ENCODE measurements at places on chromosomes 2 and 18. TPM values are rescaled to one million over a fixed set of nuclear protein-coding genes. Genes with fewer than 3 reads are reported as not detected.

DNA sequence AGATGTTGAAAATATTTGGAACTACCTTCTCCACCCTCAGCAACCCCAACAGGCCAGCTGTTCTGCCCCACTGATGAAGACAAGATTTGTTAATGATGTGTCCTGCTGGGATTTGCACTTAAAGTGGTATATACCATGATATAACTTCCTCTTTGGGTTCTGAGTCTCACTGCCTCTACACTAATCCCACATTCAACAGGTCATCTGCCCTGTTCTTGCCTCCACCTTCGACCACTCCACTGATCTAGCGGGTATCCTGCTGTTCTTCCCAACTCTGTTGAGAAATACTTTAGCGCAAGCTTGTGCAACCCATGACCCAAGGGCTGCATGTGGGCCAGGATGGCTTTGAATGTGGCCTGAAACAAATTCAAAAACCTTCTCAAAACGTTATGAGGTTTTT is 72.7 kb downstream of the LRP1B start:
- H3K36me3 ChIP-seq: no peaks in the 10 kb centered on the region
- no peak for DNase-seq
- H3K4me1 ChIP-seq: no peaks in the 10 kb centered on the region
- H3K4me3 ChIP-seq: no peak overlapping the region
- H3K27ac ChIP-seq: no peak overlapping the region
- H3K27me3 ChIP-seq: no peaks in the 10 kb centered on the region

- H3K4me3 ChIP-seq: no peak overlapping the region
- no peaks in the 10 kb centered on the region for H3K36me3 ChIP-seq
- H3K27me3 ChIP-seq: no peaks in the 10 kb centered on the region
- DNase-seq: no peak
- H3K27ac ChIP-seq: no peak overlapping the region
Measured at GRCh38 chr18:40102903-40103302, 1852.1 kb upstream of the PIK3C3 start.

GRCh38 chr2:212359425-212360067 is 179.1 kb downstream of the ERBB4 start:
- no peak for DNase-seq
- no peaks in the 10 kb centered on the region for H3K27me3 ChIP-seq

- no peaks in the 10 kb centered on the region for H3K4me1 ChIP-seq
- no peak for DNase-seq
- H3K27ac ChIP-seq: no peak overlapping the region
Measured at GRCh38 chr18:60389314-60389713, 16.7 kb upstream of the MC4R start.

- H3K27me3 ChIP-seq: peaks cover 9% of the 10 kb centered on the region
- no peaks in the 10 kb centered on the region for H3K4me1 ChIP-seq
- H3K4me3 ChIP-seq: no peak overlapping the region
- H3K36me3 ChIP-seq: no peaks in the 10 kb centered on the region
- no peak for DNase-seq
- H3K27ac ChIP-seq: no peak overlapping the region
Measured at GRCh38 chr2:226561962-226562361, 237.7 kb downstream of the IRS1 start.

Gene C18orf32
- 28.7 TPM for total RNA-seq

DNA sequence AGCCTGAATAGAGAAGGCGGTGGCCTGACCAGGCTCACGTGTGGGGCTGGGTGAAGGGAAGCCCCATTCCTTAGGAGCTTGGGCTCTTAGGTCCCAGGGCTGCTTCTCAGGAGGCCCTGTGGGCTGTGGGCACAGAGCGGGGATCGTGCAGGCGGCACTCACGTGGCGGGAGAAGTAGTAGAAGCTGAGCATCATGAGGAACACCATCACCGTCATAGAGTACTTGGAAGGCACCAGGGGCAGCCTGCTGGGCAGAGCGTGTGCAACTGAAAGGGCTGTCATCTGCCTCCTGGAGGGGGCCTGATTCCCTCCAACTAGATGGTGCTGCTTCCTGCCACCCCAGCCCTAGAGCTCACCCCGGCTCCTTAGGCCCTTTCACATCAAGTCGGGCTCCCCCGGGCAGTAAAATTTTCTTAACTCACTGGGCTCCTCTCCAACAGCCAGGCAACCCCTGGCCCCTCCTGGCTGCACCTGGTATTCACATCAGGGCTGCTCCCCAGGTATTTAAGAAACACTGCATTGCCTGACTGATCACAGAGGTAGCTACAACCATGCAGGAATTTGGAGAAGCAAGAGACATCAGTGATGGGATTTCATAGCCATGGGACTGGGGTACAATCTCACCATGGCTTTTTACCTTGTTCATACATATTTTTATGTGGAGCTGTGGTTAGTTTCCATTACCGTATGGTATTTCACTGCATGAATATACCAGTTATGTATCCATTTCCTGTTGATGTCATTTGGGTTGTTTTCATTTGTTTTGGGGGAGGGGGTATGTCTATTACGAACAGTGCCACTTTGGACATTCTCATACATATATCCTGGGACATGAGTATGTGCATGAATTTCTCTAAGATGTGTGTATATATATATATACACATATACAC is 32.9 kb downstream of the CENPO start:
- H3K36me3 ChIP-seq: peaks cover 28% of the 10 kb centered on the region
- H3K27ac ChIP-seq: peak overlapping the region; percentile 87
- H3K4me1 ChIP-seq: peaks cover 25% of the 10 kb centered on the region
- H3K27me3 ChIP-seq: no peaks in the 10 kb centered on the region
- no peak overlapping the region for H3K4me3 ChIP-seq
- no peak for DNase-seq

DNA sequence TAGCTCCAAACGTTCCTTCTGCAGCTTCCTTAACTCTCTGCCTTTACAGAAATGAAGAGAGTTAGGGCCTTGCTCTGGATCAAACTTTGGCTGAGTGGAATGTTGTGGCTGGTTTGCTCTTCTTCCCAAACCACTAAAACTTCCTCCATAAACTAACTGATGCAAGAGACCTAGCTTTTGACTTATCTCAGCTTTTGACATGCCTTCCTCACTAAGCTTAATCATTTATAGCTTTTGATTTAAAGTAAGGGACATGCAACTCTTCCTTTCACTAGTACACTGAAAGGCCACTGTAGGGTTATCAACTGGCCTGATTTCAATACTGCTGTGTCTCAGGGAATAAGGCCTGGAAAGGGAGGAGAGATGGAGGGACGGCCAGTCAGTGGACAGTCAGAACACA is 8.3 kb downstream of the PXDN start:
- no peak overlapping the region for H3K27ac ChIP-seq
- no peaks in the 10 kb centered on the region for H3K36me3 ChIP-seq
- no peaks in the 10 kb centered on the region for H3K4me1 ChIP-seq
- no peak overlapping the region for H3K4me3 ChIP-seq
- peaks cover 2% of the 10 kb centered on the region for H3K27me3 ChIP-seq
- DNase-seq: no peak

GRCh38 chr18:48885924-48886400 is 64.8 kb downstream of the SMAD7 start:
- H3K27ac ChIP-seq: peak overlapping the region; percentile 56
- H3K4me3 ChIP-seq: no peak overlapping the region
- no peak for DNase-seq
- H3K27me3 ChIP-seq: peaks cover 1% of the 10 kb centered on the region
- H3K4me1 ChIP-seq: peaks cover 3% of the 10 kb centered on the region
- H3K36me3 ChIP-seq: no peaks in the 10 kb centered on the region

Gene PSMA8
- 0.44 TPM for total RNA-seq

Gene CYP1B1
- 12.7 TPM for total RNA-seq

DNA sequence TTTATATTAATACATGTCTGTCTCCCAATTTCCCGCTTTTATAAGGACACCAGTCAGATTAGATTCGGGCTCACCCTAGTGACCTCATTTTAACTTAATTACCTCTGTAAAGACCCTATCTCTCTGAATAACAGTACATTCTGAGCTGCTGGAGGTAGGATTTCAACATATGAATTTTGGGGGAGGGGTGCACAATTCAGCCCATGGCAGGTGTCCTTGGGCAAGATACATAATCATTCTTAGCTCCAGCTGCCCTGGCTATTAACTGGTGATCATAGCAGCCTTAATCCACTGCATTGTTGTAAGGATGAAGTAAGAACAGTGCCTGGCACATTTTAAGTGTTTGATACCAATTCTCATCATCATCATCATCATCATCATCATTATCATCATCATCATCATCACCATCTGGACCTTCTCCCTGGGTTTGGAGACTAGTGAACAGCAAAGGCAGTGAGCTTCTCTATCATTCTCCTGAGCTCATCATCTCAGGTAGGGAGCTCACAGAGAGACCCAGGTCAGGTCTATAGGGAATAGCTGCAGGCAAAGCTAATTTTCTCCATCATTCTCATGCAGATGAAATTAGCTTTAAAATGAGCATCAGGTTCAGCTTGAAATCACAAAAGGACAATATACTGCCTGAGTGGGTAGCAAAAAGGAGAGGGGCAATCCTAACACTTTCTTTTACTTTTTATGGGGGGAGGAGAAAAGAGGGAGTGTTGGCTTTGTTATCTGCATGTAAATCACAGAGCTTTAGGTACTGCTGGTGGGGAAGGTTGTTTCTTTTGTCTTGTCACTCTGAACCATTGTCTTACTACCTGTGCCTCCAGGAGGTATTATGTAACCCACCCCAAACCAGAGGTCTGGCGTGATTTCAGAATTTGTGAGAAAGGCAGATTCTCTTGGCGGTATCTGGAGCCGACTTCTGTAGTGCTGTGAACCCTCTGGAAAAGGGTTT is 125.5 kb upstream of the SPRED2 start:
- H3K36me3 ChIP-seq: no peaks in the 10 kb centered on the region
- no peak overlapping the region for H3K4me3 ChIP-seq
- H3K27me3 ChIP-seq: peaks cover 30% of the 10 kb centered on the region
- H3K27ac ChIP-seq: no peak overlapping the region
- H3K4me1 ChIP-seq: peaks cover 16% of the 10 kb centered on the region

GRCh38 chr2:75844651-75845050 is 133.9 kb upstream of the GCFC2 start:
- H3K4me3 ChIP-seq: no peak overlapping the region
- no peaks in the 10 kb centered on the region for H3K27me3 ChIP-seq
- no peaks in the 10 kb centered on the region for H3K4me1 ChIP-seq
- DNase-seq: no peak

Gene SRD5A2
- not detected for total RNA-seq

Gene NR4A2
- total RNA-seq: 21.9 TPM

Gene RSAD2
- 2.4 TPM for total RNA-seq

DNA sequence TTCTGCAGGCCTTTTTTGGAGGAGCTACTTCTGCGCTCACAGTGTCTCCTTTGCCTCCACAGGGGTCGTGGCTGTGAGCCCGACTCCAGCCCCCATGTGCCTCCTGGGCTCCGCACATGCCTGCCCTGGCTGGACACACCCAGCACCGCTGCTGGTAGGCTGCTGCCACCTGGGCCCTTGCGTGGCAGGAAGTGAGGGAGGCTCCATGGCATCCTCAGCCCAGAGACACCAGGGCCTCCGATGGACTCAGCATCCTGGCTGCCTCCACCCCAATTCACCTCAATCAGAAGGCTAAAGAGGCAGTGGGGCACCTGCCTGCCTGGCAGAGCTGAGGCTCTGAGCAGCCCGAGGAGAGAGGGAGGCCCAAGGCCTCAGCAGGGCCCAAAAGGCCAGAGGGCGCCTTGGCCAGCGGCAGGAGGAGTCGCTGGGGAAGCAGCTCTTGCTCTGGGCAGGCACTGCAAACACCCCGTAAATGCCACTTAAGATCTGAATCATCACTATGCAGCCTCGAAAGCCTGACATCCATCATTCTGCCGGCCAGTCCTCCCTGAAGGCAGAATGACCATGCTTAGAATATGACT is 68.3 kb upstream of the OTOS start:
- H3K4me1 ChIP-seq: peaks cover 9% of the 10 kb centered on the region
- no peak overlapping the region for H3K27ac ChIP-seq
- H3K4me3 ChIP-seq: no peak overlapping the region
- H3K36me3 ChIP-seq: peaks cover 2% of the 10 kb centered on the region
- no peak for DNase-seq
- H3K27me3 ChIP-seq: peaks cover 2% of the 10 kb centered on the region

- H3K4me3 ChIP-seq: no peak overlapping the region
- H3K27ac ChIP-seq: no peak overlapping the region
- no peaks in the 10 kb centered on the region for H3K36me3 ChIP-seq
- no peak for DNase-seq
Measured at GRCh38 chr2:133497951-133498565, 70.2 kb downstream of the NCKAP5 start.

DNA sequence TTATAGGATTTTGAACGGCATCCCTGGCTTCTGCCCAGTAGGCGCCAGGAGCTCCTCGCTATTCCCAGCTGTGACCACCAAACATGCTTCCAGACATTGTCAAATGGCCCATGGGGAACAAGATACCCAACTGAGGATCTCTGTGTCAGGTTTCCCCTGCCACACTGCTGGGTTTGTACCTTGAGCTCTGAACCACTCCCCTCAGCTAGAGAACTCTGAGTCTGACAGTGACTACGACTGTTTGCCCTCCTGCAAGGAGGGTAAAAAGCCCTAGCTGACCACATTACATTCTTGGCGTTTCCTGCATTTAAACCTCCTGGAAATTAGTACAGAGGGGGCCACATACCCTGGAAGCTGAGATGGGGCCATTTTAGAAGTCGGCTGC is 12.4 kb downstream of the LRRFIP1 start:
- H3K27me3 ChIP-seq: peaks cover 7% of the 10 kb centered on the region
- peaks cover 7% of the 10 kb centered on the region for H3K4me1 ChIP-seq
- no peak for DNase-seq
- H3K27ac ChIP-seq: no peak overlapping the region

Gene SCN7A
- not detected for total RNA-seq

DNA sequence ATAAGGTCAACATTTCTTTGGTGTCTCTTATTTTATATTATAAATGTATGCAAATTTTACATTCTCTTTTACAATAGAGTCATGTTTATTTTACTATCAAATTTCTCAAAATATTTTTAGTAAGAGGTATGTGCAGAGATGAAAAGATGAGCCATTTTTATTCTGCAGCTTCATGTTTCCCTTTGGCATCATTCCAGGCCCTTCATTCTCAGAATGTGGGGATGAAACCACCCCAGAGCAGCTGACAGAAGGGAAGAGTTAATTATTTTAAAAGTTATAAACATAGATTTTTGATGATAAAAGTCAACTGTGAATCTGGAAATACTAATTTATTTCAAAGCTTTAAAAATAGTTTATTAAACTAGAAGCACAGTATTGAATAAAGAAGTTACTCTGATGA is 12.8 kb upstream of the FSHR start:
- no peak overlapping the region for H3K27ac ChIP-seq
- H3K27me3 ChIP-seq: no peaks in the 10 kb centered on the region
- DNase-seq: no peak
- H3K4me3 ChIP-seq: no peak overlapping the region
- no peaks in the 10 kb centered on the region for H3K4me1 ChIP-seq

- H3K4me3 ChIP-seq: no peak overlapping the region
- H3K36me3 ChIP-seq: no peaks in the 10 kb centered on the region
- H3K4me1 ChIP-seq: peaks cover 22% of the 10 kb centered on the region
- DNase-seq: no peak
- peaks cover 7% of the 10 kb centered on the region for H3K27me3 ChIP-seq
- no peak overlapping the region for H3K27ac ChIP-seq
Measured at GRCh38 chr2:148568597-148568996, 76.0 kb upstream of the EPC2 start.

DNA sequence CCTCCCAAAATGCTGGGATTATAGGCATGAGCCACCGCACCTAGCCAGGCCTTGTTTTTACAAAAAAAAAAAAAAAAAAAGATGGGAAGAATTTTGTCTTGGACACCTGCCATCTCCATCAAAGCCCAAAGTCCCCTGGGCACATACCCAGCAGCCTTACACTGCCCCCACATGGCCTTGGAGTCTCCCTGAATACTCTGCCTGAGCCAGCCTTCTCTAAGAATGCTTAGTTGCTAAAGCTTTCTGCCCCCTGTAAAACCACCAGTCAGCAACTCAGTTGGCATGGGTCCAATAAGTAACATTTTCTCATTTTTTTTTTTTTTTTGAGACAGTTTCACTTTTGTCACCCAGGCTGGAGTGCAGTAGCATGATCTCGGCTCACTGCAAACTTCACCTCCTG is 40.6 kb downstream of the SPC25 start:
- no peak for DNase-seq
- no peaks in the 10 kb centered on the region for H3K27me3 ChIP-seq
- no peak overlapping the region for H3K27ac ChIP-seq
- H3K36me3 ChIP-seq: peaks cover 16% of the 10 kb centered on the region
- H3K4me3 ChIP-seq: no peak overlapping the region
- no peaks in the 10 kb centered on the region for H3K4me1 ChIP-seq

Measured in activated T-helper 1 cell treated with anti-CD3 and anti-CD28 coated beads, Interleukin-12 subunit alpha, Interleukin-12 subunit beta, Interleukin-2, Interleukin-4 antibody, amounts not matched to agents 30 ng/mL and 10 ng/mL and 1 ng/mL, durations not matched to agents 14 hours and 24 hours and 36 hours (primary cell).